ENCODE measurements at places on chromosomes 1 and 21. TPM values are rescaled to one million over a fixed set of nuclear protein-coding genes. Genes with fewer than 3 reads are reported as not detected.

- no peak overlapping the region for H3K27ac ChIP-seq
- no peak overlapping the region for H3K4me3 ChIP-seq
- DNase-seq: no peak
Observed at GRCh38 chr1:151157067-151157531, 650 bp downstream of the TNFAIP8L2 start.

AMPD1 gene
- not detected for polyA plus RNA-seq

HCRTR1 gene
- polyA plus RNA-seq: 0.52 TPM

DNA sequence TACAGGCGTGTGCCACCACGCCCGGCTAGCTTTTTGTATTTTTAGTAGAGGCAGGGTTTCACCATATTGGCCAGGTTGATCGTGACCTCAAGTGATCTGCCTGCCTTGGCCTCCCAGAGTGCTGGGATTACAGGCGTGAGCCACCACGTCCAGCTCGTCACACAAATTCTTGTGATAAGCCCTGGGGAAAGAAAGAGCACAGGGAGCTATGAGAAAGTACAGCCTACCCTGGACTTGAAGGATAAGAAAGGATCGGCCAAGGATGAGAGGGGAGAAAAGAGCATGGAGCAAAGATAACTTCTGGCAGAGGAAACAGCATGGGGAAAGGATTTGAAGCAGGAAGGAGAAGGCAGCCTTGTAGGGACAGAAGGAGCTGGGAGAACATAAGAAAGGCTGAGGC is 29.2 kb downstream of the SESN2 start:
- no peak overlapping the region for H3K27ac ChIP-seq
- DNase-seq: no peak
- H3K4me3 ChIP-seq: no peak overlapping the region
- H3K4me1 ChIP-seq: no peaks in the 10 kb centered on the region
- H3K27me3 ChIP-seq: no peaks in the 10 kb centered on the region

LRRC8B gene
- polyA plus RNA-seq: 1.7 TPM

DNA sequence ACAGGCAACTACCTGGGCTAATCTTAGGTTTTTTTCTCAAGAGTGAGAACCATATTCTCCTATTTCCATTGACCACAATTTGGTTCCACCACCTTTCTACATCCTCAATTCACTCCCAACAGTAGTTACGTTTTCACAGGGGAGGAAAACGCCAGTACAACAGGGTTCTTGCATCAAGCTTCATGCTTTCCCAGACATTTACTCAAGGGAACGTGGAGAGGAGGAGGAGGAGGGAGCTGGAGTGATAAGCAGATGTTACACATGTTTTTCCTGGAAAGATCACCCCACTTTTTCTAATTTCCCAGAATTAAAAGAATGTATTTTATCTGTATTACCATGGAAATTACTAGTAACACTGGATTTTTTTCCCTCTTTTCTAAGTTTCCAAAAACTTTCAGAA is 58.3 kb downstream of the RGS5 start:
- no peaks in the 10 kb centered on the region for H3K4me1 ChIP-seq
- H3K36me3 ChIP-seq: no peaks in the 10 kb centered on the region
- no peak overlapping the region for H3K27ac ChIP-seq
- DNase-seq: no peak

- no peak overlapping the region for H3K4me3 ChIP-seq
- H3K4me1 ChIP-seq: no peaks in the 10 kb centered on the region
- H3K36me3 ChIP-seq: no peaks in the 10 kb centered on the region
- no peak overlapping the region for H3K27ac ChIP-seq
- no peak for DNase-seq
- H3K27me3 ChIP-seq: no peaks in the 10 kb centered on the region
Observed at GRCh38 chr1:12053752-12054548, 9.2 kb upstream of the TNFRSF8 start.

DNA sequence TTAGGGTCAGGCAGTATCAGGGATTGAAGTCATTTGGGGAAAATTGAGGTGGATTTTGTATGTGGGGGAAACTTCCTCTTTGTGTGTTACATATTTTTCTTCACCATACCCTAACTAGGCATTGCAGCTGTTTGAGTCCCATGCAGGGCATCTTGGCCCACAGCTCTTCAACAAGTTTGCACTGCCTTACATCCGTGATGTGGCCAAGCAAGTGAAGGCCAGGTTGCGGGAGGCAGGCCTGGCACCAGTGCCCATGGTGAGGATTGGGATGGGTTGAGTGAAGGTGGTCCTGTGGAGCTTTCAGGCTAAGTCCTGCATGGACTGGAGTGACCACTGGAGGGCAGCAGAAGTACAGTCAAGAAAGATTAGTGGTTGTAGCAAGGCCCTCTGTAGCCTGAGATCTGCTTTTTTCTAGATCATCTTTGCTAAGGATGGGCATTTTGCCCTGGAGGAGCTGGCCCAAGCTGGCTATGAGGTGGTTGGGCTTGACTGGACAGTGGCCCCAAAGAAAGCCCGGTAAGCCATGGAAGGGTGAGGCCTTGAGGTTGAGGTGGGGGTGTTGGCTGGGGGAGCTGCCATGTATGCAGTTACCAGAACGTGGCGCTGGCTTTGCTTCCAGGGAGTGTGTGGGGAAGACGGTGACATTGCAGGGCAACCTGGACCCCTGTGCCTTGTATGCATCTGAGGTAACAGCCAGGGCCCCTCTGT is 2.4 kb downstream of the UROD start:
- no peak overlapping the region for H3K4me3 ChIP-seq
- H3K27me3 ChIP-seq: no peaks in the 10 kb centered on the region
- no peaks in the 10 kb centered on the region for H3K36me3 ChIP-seq

FCRL6 gene
- 0.19 TPM for polyA plus RNA-seq

PLPPR5 gene
- 1.5 TPM for polyA plus RNA-seq

GRCh38 chr1:245084551-245084950 is 70.2 kb upstream of the KIF26B start:
- no peaks in the 10 kb centered on the region for H3K36me3 ChIP-seq
- no peak for DNase-seq
- H3K4me3 ChIP-seq: no peak overlapping the region
- no peak overlapping the region for H3K27ac ChIP-seq
- H3K27me3 ChIP-seq: no peaks in the 10 kb centered on the region
- H3K4me1 ChIP-seq: no peaks in the 10 kb centered on the region

- no peaks in the 10 kb centered on the region for H3K27me3 ChIP-seq
- peak overlapping the region; percentile 8 for H3K4me3 ChIP-seq
- H3K27ac ChIP-seq: no peak overlapping the region
- no peaks in the 10 kb centered on the region for H3K36me3 ChIP-seq
- peak; percentile 64 for DNase-seq
Observed at GRCh38 chr21:44517175-44517899, 22.7 kb downstream of the KRTAP10-1 start.

GRCh38 chr1:20711285-20712214 is 6.3 kb downstream of the KIF17 start:
- H3K27ac ChIP-seq: no peak overlapping the region
- no peaks in the 10 kb centered on the region for H3K27me3 ChIP-seq
- H3K4me1 ChIP-seq: no peaks in the 10 kb centered on the region

CAPZB gene
- polyA plus RNA-seq: 116 TPM

DNA sequence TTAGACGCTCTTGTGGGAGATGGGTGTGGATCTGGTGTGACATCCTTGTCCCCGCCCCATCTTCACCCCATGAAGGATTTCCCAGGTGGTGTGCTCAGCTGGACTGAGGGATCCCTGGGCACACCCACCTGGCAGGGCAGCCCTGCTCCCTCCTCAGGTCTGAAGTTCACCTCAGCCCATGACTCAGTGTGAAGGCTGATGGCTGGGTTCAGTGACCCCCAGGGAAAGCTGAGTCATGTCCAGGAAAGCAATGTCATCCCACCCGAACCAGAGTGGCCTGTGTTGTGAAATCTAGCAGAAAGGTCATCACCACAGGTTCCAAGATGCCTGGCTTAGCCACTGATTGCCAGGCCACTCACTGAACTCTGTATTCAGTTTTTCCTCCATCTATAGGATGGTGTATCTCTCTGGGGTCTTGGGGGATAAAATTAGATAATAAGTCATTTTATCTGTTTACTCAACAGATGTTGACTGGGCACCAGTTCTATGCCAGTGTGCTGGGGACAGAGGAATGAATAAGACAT is 97.7 kb upstream of the JUN start:
- no peak overlapping the region for H3K27ac ChIP-seq
- DNase-seq: peak; percentile 78
- H3K27me3 ChIP-seq: no peaks in the 10 kb centered on the region
- no peak overlapping the region for H3K4me3 ChIP-seq
- H3K36me3 ChIP-seq: no peaks in the 10 kb centered on the region

DNA sequence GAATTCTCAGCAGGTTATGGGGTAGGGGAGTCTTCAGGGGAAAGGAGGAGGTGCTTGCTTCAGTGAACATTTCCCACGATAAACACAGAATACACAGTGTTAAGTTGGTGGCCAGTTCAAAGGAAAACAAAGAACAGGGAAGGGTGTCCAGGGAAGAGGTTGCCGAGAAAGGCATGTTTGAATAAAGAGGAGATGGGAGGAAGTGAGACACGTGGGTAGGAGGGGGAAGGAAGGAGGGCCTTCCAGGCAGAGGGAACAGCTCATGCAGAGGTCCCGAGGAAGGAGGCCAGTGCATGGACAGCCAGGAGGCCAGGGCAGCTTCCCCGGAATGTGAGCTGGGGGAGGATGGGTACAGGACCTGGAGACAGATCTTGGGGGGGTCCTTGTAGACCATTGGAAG is 130.3 kb upstream of the TMEM51 start:
- no peaks in the 10 kb centered on the region for H3K36me3 ChIP-seq
- no peak overlapping the region for H3K4me3 ChIP-seq
- no peaks in the 10 kb centered on the region for H3K27me3 ChIP-seq
- H3K27ac ChIP-seq: no peak overlapping the region
- DNase-seq: no peak
- no peaks in the 10 kb centered on the region for H3K4me1 ChIP-seq

DNA sequence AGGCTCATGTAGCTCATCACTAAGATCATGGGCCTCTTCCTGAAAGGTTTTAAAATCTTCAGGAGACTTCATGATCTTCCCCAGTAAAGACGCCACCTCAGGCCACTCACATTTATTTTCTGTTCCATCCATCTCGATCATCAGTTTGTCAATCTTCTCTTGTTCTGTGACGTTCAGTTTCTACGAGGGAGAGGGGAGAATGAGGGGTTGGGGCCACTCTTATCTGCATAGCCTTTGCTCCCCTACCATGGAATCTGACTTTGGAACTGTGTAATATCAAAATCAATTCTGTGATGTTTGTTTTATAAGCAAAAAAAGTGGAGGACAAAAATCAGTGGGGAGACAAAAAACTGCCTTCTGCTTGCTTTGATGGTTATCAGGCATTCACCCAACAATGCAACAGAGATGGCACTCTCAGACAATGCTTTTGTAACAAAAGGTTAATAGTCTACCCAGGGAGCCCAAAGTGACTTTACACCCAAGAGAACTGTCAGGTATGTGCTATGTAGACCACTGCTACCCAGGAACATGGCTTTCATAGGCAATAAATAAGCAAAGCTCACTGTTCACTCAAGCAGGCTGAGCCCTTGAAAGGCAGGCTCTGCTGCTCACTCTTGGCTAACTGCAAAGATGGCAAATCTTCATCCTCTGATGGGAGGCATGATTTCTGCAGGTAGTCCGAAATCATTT is 10.5 kb downstream of the ENO1 start:
- no peaks in the 10 kb centered on the region for H3K27me3 ChIP-seq
- peaks cover 9% of the 10 kb centered on the region for H3K36me3 ChIP-seq
- no peak overlapping the region for H3K4me3 ChIP-seq

NIT1 gene
- 48.4 TPM for polyA plus RNA-seq

SYT6 gene
- 5.2 TPM for polyA plus RNA-seq

AGT gene
- 8.2 TPM for polyA plus RNA-seq

NUDT4B gene
- 0.31 TPM for polyA plus RNA-seq

GRCh38 chr1:18840145-18840544 is 19.3 kb downstream of the TAS1R2 start:
- DNase-seq: no peak
- H3K4me3 ChIP-seq: no peak overlapping the region
- H3K27ac ChIP-seq: no peak overlapping the region
- no peaks in the 10 kb centered on the region for H3K4me1 ChIP-seq
- no peaks in the 10 kb centered on the region for H3K27me3 ChIP-seq

IL24 gene
- polyA plus RNA-seq: not detected

DNA sequence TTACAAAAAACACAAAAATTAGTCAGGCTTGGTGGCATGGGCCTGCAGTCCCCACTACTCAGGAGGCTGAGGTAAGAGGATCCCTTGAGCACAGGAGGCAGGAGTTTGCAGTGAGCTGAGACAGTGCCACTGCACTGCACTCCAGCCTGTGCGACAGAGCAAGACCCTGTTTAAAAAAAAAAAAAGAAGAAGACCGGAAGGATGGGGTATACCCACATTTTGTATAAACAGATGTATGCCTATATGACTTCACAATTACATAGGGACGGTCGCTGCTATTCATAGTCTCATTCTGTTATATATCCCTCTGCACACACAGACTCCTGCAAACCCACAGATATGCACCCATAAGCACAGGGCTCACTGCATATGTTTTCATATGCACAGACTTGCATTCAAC is 12.7 kb downstream of the LCK start:
- DNase-seq: no peak
- H3K27me3 ChIP-seq: no peaks in the 10 kb centered on the region
- no peaks in the 10 kb centered on the region for H3K4me1 ChIP-seq
- no peaks in the 10 kb centered on the region for H3K36me3 ChIP-seq
- H3K27ac ChIP-seq: no peak overlapping the region

DNAJC16 gene
- 6.3 TPM for polyA plus RNA-seq

DNA sequence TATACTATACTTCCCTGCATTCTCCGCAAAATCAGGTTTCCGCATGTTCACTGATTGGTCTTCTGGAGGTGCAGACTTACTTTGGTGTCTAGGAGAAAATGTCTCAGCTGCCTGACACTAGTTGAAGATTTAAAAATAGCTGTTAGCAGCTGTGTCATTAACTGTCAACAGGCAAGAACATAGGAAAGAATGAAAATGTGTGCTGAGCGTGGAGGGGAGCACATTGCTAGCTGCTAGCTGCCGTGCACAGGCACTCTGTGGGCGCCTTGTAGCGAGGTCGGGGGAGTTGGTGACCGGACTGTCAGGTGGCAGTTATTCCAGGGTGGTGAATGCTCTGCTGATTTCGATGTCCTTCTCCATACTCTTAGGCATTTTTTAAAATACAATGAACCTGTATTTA is 5.2 kb downstream of the FAAH start:
- H3K27ac ChIP-seq: no peak overlapping the region
- no peak for DNase-seq
- H3K4me3 ChIP-seq: no peak overlapping the region
- H3K4me1 ChIP-seq: peaks cover 23% of the 10 kb centered on the region
- H3K27me3 ChIP-seq: no peaks in the 10 kb centered on the region
- H3K36me3 ChIP-seq: no peaks in the 10 kb centered on the region

DNA sequence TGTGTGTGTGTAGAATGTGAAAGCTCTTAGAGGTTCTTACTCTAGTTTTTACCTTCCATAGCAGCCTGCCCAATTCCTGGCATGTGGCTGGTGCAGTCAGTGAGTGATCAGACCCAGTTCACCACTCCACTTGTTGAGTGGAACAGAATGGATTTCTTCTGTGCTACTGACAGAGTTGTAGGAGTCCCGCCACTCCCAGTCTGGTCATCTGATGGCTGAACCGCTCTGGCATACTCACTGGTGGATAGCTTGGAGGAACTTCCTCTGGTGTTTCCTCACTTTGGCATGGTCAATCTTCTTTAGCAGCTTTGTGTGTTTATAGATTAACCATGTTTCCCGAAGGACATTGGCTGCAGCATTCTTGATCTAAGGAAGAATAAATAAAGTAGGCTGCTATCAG is 106.7 kb upstream of the ADAR start:
- no peak overlapping the region for H3K27ac ChIP-seq
- H3K27me3 ChIP-seq: no peaks in the 10 kb centered on the region
- no peaks in the 10 kb centered on the region for H3K4me1 ChIP-seq
- DNase-seq: no peak
- no peak overlapping the region for H3K4me3 ChIP-seq
